ENCODE measurements at places on chromosomes 12 and 14. TPM values are rescaled to one million over a fixed set of nuclear protein-coding genes. Genes with fewer than 3 reads are reported as not detected.

Gene P2RX7
- 0.13 TPM for total RNA-seq

Gene RFLNA
- 8.6 TPM for total RNA-seq

Gene KRT2
- total RNA-seq: not detected

Gene KRT8
- total RNA-seq: 785 TPM

Gene MSI1
- 2.0 TPM for total RNA-seq

Gene NPFF
- total RNA-seq: 1.5 TPM

Gene HPD
- total RNA-seq: not detected

Gene GARIN6
- total RNA-seq: not detected

Gene ITGB7
- total RNA-seq: 0.89 TPM

Gene ADSS1
- total RNA-seq: 3.8 TPM

Gene SLC22A17
- 34.9 TPM for total RNA-seq

Gene SLC35F4
- not detected for total RNA-seq

Gene GXYLT1
- total RNA-seq: 9.5 TPM

Gene PAN2
- total RNA-seq: 15.6 TPM

Gene KRT82
- not detected for total RNA-seq

Gene KRT3
- total RNA-seq: not detected

Gene APOF
- total RNA-seq: not detected

Gene PLBD1
- total RNA-seq: 15.7 TPM

Gene IL26
- total RNA-seq: not detected

Gene GPR137C
- total RNA-seq: 1.6 TPM

Gene AICDA
- total RNA-seq: not detected

Gene SAMD15
- 2.0 TPM for total RNA-seq

Measured in mesangial cell (primary cell).